ENCODE measurements at places on chromosomes 1 and 21.

DNA sequence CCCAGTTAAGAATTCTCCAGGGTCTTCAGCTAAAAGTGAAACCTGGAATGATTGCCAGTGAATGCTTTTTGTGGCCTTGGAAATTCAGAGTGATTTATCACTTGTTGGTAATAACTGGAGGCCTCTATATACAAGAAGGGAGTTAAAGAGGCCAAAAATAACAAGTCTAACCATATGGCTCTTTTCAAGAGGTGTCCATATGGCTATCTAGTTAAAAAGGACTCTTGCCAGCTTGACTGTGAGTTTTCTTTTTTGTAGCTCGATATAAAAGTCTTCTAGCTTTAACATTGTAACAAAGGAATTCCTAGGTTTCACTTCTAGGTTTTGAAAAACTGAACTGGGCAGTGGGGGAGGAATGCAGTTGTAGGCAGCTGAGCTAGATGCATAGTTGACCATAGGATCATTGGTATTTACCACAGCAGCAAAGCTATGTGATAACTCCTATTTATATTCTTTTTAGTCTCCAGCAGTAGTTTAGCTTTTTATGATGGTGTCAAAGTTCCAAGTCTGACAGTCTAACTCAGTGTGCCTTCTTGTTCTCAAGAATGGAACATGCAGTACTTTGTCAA is 44.4 kb downstream of the CACHD1 start:
- DNase-seq = no peak

- DNase-seq = no peak
These were observed 34.7 kb downstream of the ZBTB17 start for GRCh38 chr1:15941044-15941840.

DNA sequence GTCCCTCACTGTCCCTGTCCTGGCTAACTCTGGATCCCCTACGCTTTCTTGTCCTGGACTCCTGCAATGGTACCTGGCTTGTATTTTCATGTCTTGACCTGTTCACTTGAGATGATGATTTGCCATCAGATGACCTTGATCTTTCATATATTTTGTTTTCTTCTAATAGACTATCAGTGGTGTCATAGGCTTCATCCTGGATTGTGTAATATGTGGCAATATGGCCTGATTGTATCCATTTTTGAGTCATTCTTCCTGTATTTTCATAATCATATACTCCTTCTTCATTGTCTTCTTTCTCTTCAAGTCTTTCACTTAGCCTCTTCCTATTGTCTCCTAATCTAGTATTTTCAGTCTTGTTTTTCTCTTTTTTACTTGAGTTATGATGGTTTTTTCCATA is 11.1 kb downstream of the FLG start:
- DNase-seq = peak; percentile 7

- DNase-seq = peak; percentile 37
These were observed 232.9 kb upstream of the SGIP1 start for GRCh38 chr1:66300972-66301451.

DNA sequence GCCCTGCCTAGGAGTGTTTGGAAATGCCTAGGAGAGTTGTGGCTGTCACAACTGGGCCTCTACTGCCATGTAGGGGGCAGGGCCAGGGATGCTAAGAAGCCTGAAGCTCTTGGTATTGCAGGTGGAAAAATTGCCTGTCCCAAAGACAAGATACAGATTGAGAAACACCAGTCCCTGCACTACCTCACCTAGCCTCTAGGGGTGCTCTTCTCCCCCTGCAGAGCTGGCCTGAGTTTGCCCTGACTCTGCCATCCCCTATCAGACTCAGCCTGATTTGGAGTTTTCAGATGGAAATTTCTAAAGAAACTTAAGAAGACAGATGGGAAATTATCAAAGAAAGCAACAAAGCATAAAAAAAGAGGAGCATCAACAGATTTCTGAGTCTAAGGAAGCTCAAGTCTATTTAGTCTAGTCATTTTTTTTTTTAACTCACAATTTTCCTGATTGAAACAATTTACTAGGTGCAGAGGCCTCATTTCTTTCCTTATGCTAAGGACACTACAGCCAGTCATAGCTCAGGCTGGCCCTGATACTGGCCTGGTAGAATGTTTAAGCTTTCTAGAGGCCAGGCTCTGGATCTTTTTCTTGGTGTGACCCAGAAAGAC is 61.4 kb upstream of the LRRN2 start:
- peak; percentile 45 for DNase-seq

- no peak for DNase-seq
These were observed 462.3 kb downstream of the PTPRU start for GRCh38 chr1:29698626-29699025.

GRCh38 chr1:47593013-47593568 is 155.2 kb downstream of the FOXD2 start:
- no peak for DNase-seq

DNA sequence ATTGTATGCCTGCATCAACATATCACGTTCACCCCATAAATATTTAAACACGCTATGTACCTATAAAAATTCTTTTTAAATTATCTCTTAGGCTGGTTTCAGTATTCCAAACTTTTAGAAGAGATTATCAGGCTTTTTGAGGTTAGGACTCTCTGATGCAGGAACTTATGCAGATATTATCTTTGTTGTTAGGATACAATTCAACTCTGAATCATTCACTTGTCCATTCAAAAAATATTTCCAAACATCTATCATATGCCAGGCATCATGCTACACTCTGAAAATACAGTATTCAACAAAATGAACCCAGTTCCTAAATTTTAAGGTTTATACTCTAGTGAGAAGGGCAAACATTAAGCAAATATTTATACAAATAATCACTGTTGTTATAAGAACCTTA is 40.5 kb downstream of the ASH1L start:
- DNase-seq = no peak

GRCh38 chr1:235326719-235327558 is 1.0 kb downstream of the ARID4B start:
- DNase-seq = peak; percentile 76

DNA sequence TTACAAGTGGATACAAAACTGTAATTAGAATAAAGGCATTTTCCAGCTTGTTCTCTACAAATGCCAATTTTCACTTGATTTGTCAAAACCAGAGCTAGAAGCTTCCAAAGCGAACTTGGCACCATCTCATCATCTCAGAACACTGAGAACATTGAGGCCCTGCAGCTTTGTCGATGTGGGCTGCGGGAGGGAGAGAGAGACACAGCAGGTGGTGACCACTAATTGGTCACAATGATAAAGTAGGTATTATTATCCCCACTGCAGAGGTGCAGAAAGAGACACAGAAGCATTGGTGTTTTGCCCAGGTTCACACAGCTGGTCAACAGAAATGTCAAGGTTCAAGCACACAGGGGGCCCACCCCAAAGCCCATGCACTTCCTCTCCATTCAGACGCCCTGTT is 72.2 kb upstream of the KRTAP19-8 start:
- no peak for DNase-seq

- DNase-seq = no peak
These were observed 1.2 kb downstream of the CD160 start for GRCh38 chr1:145720556-145720877.

- no peak for DNase-seq
These were observed 466.3 kb downstream of the LMO4 start for GRCh38 chr1:87794788-87795614.

- DNase-seq = no peak
These were observed 4.1 kb downstream of the ANGPTL3 start for GRCh38 chr1:62601457-62601856.

- no peak for DNase-seq
These were observed 714 bp upstream of the AKIRIN1 start for GRCh38 chr1:38990386-38990737.

DNA sequence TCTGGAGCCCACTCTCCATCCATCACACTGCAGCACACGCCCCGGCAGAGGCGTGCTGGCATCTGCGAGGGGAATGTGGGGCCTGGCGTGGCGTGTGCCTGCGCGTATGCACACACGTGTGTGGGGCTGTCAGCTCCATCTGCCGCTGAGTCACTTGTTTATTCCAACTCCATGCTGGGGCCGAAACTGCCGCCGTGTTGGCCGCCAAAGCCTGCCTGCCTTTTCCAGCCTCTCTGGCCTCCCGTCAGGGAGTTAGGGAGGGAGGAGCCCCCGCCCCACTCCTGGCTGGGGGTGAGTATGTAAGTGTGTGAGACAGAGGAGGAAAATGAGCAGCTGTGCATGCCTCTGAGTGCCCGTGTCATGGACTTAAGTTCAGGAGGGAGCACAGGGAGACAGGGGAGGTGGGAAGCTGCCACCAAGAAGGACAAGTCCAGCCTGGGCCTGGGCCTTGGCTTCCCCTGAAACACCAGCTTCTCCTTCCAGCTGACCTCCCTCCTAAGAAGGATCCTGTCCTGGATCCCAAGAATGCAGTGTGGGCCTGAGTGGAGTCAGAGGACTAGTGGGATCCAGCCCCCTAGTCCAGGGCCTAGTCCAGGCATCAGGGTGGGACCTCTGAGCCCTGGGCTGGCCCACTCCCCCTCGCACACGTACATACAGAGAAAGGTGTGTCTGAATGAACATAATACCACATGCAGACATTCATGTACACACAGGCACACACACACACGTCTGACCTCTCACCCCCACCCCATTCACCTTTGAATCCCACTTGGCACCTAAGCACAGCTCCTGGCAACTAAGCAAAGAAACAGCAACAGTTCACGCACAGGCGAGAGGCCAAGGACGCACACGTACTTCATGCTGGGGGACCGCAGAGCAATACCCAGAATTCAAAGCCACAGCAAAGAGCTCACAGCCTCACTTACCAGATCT is 24.7 kb downstream of the MEF2D start:
- no peak for DNase-seq

DNA sequence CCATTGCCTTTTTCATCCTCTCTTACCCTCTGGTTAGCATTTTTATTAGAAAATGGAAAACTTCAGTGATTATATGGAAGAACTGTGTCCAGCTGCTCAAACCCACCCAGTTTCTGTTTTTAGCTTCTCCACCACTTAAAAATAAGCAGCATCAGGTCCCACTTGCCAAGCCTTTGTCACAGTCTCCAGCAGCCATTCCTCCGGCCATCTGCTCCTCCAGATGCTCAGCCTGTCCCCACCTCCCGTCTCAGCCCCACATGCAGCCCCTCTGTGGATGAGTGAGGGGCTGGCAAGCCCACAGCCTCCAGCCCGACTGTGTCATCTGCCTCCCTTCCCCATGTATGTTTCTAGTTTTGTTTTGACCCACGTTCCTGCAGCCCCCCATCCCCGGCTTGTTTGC is 289.7 kb downstream of the HHAT start:
- no peak for DNase-seq

GRCh38 chr1:33047839-33048305 is 11.2 kb upstream of the AK2 start:
- DNase-seq = no peak

- peak; percentile 91 for DNase-seq
These were observed at the start of gene LRRC8C for GRCh38 chr1:89632657-89633247. LRRC8C (plus strand) TSS chr1:89633120; CDS start chr1:89686474, 53,354 bp downstream.

- DNase-seq = no peak
These were observed 150.8 kb downstream of the CAMTA1 start for GRCh38 chr1:6935911-6936690.

DNA sequence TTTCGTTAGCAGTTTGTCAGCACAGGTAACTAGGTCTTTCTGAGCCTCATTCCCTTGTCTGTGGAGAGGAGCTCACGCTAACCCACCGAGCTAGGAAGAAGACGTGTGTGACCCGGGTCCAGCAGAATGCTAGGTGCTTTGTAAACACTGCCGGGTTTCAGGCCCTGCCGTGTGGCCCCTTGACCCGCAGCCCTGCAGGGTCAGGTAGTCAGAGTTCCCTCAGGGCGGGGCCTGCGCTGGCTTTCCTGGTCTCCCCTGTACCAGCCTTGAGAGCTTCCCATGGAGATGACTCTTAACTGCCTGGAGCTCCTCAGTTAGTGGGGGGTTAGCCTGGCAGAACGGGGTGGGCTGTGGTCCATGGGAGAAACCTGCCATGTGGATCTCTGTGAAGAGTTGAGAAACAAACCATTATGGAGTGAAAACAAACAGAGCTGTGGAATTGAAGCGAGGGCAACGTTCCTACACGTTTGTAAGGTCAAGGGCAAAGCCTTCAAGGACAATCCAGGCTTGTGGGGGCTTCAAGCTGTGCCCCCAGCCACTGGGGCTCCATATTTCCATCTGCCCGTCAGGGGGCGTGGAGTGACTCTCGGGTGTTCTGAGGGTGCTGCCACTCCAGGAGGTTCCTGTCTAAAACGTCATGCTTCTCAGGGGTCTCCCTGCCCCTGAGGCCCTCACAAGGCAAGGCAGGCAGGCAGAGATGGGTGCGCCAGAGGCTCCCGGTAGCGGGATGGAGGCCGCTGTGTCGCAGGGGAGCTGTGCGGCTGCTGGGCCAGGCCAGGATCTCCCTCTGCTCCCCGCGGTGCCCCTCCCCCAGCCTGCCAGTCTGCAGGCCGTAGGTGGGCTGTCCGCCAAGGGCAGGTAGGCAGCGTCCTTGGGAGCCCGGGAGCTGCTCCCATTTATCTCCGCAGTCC is 23.8 kb downstream of the LHX4 start:
- no peak for DNase-seq

GRCh38 chr1:93537924-93538323 is 90.0 kb downstream of the FNBP1L start:
- DNase-seq = no peak

DNA sequence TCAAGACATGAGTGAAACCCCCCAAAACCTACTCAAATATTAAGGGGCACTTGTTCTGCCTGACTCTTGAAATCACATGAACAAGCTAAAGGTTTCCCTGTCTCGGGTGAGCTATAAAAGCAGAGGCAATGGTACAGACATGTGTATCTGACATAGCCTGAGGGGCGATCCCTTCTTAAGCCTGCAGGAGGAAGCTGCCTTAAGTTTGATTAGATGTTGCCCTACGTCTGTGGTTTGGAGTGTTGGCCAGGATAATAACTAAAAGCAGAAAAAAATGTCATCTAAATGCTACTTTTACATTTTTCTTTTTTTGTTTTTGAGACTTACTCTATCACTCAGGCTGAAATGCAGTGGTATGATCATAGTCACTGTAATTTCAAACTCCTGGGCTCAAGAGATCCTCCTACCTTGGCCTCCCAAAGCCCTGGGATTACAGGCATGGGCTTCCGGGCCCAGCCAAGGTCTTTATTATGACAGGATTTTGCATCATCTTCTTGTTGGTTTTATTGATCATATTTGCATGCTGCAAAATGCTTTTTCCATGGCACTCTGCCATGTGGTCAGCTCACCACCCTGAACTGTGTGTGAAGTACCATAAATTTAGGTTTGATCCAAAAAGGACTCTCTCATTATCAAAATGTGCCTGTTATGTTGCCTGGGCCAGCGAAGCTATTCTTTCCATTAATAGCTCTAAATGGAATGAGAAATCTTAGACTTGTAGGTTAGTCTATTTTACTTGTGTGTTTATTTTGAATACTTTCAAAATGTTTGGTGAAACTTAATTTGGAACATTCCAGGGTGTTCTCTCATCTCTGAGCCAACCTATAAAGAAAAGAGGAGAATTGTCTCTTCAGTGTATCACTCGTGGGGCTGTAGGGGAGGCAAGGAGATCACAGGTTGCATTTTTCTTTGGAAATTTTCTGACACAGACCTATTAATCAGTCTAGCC is 15.0 kb upstream of the HMGN1 start:
- DNase-seq = peak; percentile 42

- DNase-seq = no peak
These were observed 2.7 kb downstream of the DIO1 start for GRCh38 chr1:53896635-53897229.

DNA sequence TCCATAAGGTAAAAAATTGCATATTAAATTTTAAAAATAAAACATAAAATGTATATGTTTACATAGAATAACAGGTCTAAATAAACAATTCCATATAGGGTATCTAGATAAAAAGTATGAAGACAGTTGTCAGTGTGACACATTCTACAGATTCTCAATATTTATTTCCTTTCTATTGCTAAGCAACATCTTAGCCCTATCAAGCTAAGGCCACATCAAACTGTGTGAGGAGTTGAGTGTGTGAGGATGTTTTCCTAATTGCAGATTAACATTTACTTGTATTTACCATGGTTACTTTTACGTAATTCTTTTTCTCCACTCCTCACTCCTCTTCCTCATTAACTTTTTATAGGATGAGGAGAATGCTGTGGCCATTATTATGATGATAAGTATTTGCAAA is 41.9 kb upstream of the MCOLN3 start:
- DNase-seq = no peak

All from NB4 (cell line).